Small intestine (tissue), 16 donors: ENCODE measurements at places on chromosomes 16 and 17. TPM values are rescaled to one million over a fixed set of nuclear protein-coding genes. Genes with fewer than 3 reads are reported as not detected.

CHST4 gene
- not detected for polyA plus RNA-seq

MYO1D gene
- 71.6 TPM for polyA plus RNA-seq

KRT20 gene
- 1,534 TPM for polyA plus RNA-seq

TBC1D3I gene
- not detected for polyA plus RNA-seq

TOB1 gene
- 24.6 TPM for polyA plus RNA-seq

KRT32 gene
- polyA plus RNA-seq, result not detected

TSNAXIP1 gene
- not detected for polyA plus RNA-seq

AANAT gene
- not detected for polyA plus RNA-seq

CHST5 gene
- 29.3 TPM for polyA plus RNA-seq

LGALS9 gene
- polyA plus RNA-seq, result 31.0 TPM

P2RX5 gene
- 0.67 TPM for polyA plus RNA-seq

NPTX1 gene
- 0.39 TPM for polyA plus RNA-seq

TMEM106A gene
- 67.2 TPM for polyA plus RNA-seq

DRC7 gene
- not detected for polyA plus RNA-seq

MGAT5B gene
- polyA plus RNA-seq, result not detected
